ENCODE measurements at places on chromosomes 1 and 21.

GRCh38 chr1:150094734-150095265, 27.2 kb downstream of the VPS45 start:
- no peak for DNase-seq

GRCh38 chr1:200260597-200261335, 149.1 kb downstream of the ZNF281 start:
- DNase-seq = no peak

- DNase-seq = peak; percentile 70
Observed at GRCh38 chr1:116754198-116754977, at the start of gene CD2. CD2 (plus strand) TSS chr1:116754430; CDS start chr1:116754493, 63 bp downstream.

GRCh38 chr21:43188592-43189210, 19.9 kb downstream of the CRYAA start:
- DNase-seq = no peak

DNA sequence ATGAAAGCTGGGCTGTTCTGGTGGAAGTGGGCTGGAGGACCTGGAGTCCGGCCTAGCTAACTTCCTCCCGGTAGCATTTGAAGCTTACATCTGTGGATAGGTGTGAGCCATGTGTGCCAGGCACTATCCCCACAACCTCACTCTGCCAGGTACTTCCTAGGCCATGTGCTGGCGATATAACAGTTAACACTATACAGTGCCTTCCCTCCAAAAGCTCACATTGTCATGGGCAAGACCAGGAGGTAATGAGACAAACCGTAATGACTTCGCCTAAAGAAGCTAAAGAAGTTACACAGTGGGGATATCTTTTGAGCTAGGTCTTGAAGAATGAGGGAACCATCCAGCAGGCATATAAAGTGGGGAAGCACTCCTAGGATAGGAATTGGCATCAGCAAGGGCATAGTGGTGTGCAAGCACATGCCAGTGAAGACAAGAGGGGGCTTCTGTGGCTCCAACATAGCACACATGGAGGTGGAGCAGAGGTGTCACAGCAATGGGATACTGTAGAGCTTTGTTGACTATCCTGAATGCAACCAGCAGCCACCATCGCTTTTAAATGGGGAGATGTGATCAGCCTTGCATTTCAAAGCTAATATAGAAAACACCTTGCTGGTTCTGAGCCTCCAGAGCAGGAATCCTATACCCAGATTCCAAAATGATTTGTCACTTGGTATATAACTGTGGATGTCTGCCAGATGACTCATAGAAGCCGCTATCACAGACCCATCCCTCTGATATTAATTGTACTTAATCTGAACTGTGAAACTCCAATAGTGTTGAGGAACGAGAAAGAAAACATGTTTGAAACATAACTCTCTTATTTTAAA, 466.3 kb downstream of the LMO4 start:
- DNase-seq = no peak

- DNase-seq = no peak
Observed at GRCh38 chr21:45959182-45959581, 22.4 kb upstream of the COL6A1 start.

DNA sequence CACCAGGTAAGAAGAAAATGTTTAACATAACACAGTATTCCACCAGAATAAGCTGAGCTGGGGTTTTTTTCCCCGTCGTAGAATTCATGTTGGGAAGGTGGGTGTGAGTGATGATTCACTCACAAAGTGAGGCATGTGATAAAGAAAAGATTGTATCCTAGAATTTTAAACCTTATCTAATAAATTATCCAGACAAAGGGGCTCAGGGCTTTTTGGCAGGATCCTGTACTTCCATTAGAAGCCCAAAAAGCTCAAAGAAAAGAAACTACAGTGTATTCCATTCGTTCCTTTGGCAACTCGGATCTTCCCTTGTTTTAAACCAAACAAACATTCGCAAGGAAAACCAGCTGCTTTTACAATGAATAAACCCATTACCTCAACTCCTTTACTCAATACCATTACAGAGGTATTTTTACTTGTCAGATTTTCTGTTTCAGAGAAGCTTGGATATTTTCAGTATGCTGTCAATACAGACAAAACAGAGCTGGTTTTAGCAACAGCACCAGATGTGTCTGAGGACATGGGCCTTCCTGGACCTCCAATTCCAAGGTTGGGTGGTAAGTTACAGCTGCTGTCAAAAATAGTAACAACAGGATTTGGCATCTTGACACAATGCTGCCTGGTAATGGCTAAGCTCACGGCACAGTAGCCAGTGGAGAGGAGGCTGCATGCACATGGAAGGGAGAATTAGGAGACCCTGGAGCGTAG, 159.9 kb upstream of the RUNX1 start:
- no peak for DNase-seq

GRCh38 chr1:66676613-66677298, 75.5 kb upstream of the DYNLT5 start:
- DNase-seq = no peak

- DNase-seq = no peak
Observed at GRCh38 chr1:204507317-204508105, 8.7 kb upstream of the MDM4 start.

DNA sequence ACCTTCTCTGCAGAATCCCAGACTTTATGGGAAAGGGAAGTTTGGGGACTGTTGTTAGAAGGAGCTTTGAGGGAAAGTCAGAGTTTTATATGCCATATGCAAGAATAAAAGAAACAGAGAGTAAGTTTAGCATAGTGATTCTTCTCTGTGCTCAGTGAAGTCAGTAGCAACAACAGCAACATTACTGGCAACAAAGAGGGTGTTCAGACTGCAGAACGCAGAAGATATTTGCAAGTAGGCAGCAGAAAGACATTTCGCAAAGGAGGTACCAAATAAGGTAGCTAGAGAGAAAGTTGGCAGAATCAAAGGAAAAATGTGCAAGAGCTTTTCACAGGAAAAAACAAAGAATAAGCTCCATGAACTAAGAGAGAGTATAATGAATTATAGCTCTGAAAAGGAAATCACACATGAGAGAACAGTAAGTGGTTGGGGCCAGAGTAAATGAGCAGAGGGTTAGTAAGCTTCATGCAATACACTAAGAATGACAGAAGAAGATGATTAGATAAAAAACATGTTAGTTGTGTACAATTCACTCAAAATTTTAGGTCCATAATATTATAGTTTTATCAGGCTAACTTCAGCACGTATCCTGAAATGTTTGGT, 98.1 kb downstream of the NEGR1 start:
- no peak for DNase-seq

- peak; percentile 68 for DNase-seq
Observed at GRCh38 chr1:55140546-55140983, 74.6 kb downstream of the USP24 start.

DNA sequence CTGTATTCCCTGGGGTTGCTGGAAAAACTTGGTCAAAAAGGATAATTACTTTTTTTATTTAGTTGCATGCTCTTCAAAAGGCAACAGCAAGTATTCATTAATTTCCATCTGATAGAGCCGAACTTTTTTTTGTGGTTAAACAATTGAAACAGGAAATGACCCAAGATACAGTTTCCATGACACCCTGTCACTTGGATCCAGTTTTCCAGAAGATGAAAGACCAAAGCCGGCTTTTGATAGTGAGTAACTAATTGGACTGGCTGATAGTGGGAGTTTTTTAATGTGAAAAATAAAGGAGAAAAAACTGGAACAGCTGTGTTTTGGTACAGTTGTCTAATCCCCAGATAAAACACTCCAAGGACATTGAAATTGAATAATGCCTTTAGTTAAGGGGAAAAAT, 33.0 kb downstream of the CACHD1 start:
- DNase-seq = no peak

GRCh38 chr1:178086294-178086693, 7.6 kb upstream of the RASAL2 start:
- DNase-seq = no peak

- DNase-seq = no peak
Observed at GRCh38 chr1:44696101-44696500, 21.6 kb downstream of the ARMH1 start.

DNA sequence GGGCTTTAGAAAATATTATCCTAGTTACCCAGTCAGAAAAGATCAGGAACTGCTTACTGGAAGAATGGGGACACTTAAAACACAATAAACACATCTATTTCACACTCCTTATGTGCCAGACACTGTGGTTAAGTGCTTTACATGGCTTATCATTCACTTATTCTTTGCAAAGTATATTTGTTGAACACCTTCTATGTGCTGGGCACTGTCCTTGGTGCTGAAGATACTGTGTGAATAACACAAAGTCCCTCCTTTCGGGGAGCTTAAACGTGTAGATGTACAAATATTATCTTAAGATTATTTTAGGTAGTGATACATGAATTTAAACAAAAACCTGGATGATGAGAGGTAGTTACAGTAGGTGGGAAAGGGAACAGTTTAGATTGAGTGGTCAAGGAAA, 169.3 kb downstream of the ST6GALNAC5 start:
- DNase-seq = no peak

DNA sequence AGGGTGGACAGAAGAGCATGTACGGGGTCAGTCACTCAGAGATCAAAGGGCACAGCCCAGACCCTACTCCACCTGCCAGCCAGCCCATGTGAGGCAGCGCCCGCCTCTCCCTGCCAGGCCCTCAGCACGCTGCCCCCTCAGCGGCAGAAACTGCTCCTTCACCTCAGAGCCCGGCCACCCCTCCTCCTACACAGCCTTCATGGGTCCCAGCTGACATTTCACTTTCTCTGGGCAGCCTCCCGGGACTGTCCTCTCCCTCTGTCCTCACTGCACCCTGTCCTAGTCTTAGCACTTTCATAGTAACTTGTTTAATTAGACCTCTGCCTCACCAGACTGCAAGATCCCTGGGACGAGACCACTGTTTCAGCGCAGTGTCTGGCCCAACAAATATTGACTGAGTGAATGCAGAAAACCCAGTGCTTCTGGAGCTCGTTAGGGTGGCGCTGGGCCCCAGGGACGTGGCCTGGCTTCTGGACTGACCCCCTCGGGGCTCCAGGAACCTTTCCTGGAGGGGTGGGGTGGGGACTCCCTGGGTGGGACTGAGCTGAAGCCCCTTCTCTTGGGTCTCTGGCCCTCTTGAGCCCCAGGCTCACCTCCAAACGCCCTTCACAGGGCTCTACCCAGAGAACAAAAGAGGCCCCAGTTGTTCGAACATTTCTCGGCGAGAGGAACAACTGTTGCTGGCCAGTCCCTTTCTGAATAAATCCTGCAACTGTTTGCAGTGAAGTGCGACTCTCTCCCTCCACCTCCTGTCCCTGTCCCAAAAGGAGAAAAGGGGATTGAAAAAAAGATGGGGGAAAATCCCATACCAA, 114.9 kb downstream of the CASZ1 start:
- no peak for DNase-seq

DNA sequence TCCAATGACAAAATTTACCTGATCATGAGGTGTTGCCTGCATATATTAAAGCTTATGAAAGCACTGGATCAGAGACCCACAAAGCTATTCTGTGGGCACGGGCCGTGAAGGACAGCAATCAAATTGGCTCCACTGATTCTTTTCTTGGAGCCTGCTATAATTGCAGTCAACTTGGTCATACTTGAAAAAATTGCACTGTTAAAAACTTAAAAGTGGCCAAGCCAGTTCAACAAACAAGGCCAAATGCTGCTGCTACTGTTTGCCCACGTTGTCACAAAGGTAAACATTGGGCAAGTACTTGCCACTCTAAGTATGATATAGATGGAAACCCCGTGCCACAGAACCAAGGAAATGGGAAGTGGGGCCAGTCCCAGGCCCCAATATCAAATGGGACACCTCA, 37.8 kb downstream of the CYP4A11 start:
- no peak for DNase-seq

DNA sequence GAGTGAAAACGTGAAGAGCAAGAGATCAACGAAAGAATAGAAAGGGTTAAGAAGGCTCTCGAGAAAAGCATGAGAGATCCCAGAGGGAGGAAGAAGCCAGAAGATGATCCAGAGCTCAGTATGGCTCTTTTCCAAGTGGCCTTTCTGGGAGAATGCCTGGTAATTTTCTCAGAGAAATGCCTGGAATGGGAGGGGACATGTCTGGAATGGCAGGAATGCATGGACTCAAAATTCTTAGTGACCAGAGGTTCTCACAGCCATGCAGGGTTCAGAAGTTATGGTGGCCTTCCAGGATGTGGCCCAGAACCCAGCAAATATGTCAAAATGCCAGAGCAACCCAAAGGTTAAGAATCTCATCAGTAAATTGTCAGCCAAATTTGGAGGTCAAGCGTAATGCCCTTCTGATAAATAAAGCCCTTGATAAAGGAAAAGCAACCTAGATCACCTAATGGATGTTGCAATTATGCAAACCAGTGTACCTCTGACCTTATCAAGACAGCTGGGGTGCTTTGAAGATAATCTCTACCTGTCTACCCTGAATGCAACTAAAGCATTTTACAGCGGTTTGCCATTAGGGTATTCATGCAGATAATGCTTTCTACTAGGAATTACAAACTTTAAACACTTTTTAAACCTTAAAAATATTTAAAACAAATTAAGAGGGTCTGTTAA, 53.1 kb downstream of the NBPF6 start:
- DNase-seq = no peak

DNA sequence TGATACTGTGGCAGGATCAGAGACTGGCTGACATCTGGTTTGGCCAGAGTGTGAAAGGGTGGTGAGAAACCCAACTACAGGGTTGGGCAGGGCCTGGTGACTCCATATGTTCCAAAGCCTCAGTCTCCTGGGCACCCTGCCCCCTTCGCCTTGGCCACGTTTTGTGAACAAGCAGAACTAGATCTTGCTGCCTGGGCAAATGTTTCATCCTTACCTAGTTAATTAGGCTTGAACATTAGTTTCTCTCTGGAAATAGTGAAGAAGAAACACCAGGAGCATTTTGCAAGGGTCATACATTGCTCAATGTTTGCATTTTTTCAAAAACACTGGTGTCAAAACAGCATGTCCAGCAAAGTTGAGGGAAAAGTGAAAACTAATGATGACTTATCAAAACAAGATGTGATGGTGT, 60.5 kb downstream of the MAP3K7CL start:
- DNase-seq = no peak

GRCh38 chr1:61446531-61446991, 278.4 kb downstream of the TM2D1 start:
- DNase-seq = no peak

DNA sequence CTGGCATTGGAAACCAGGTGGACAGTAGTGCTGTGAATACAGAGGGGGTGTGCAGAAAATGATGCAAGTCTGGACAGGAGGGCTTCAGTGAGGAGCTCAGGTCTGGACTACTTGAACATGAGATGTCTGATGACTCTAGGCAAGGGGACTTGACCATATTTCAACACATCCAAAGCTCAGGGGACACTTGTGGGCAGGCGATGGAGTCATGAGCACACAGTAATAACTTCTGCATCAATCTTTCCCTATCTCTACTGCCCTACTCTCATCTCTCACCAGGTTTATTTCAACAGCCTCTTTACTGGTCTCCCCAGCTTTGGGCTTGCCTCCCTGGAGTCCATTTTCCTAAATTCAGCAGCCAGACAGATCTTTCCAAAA, 21.9 kb downstream of the FMO2 start:
- no peak for DNase-seq

- no peak for DNase-seq
Observed at GRCh38 chr1:207959141-207959825, 48.4 kb upstream of the CD34 start.

GRCh38 chr1:180199018-180199417, 31.0 kb upstream of the LHX4 start:
- no peak for DNase-seq

Measured in CD4-positive, CD25-positive, alpha-beta regulatory T cell (primary cell).